ENCODE measurements at places on chromosomes 2 and 18.

- no peak for DNase-seq
Measured at GRCh38 chr2:75610671-75611070, 35.9 kb upstream of the MRPL19 start.

DNA sequence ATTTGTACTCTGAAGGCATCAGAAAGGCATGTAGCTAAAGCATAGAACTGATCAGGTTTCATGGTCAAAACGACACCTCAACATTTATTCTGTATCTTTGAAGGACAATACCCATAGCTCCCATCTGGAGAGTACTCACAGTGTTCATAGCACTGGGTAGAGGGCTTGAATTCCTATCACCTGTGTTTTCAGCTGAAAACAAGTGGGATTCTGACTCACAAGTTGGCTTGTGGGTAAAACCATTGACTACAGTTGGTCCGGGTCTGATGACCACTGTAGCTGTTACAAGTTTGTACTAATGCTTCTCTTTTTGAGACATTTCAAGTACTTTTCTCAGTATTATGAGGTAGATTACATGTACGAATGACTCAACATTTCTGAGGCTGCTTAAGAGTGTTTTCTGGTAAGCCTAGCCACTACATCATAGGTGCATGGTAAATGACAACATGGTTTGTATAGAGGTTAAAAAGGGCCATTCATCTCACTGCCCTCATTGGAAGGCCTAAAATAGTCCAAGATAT is 68.6 kb upstream of the PELI1 start:
- no peak for DNase-seq

DNA sequence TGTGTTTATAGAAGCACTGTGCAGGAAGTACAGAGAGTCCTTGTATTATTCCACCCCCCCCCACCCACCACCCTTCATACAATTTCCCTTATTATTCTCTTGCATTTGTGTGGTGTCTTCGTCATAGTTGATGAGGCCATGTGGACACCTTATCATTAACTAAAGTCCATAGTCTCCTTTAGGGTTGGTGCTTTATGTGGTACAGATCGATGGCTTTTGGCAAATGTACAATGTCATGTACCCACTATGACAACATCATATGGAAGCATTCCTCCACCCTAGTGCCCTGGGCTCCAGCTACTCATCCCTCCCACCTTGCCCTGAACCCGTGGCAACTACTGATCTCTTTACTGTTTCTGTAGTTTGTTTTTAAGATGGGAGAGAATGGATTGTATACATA is 93.8 kb upstream of the HDAC4 start:
- DNase-seq = no peak

DNA sequence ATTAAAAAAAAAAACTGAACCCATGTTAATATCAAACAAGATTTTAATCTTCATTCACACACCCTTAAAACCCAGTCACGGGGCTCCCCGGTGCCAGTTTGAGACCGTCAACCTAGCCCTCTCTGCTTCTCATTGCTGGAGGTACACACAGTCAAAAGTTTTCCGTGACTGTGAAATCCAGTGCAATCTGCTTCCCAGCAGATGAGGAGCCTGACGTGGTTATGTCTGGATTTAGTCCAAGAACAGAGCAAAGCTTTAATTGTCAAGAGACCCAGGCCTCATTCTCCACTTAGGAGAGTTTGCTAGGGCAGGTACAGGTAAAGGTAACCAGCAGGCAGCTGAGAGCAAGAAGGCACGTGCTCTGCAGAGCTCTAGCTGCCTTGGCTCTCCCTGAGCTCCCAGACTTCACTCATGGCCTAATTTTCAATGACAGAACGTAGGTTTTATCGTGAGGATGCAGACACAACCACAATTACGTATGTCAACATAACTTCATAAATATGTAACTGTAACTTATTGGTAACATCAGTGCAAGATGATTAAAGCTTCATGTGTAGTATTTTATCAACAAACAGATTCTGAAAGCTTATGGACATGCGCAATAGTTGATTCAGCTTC is 56.3 kb downstream of the SLC16A14 start:
- DNase-seq = no peak

GRCh38 chr2:121255358-121255757 is 29.6 kb downstream of the TFCP2L1 start:
- no peak for DNase-seq

- no peak for DNase-seq
Measured at GRCh38 chr2:179562330-179562885, 297.8 kb upstream of the SESTD1 start.

GRCh38 chr18:75475228-75475627 is 47.7 kb upstream of the SMIM21 start:
- no peak for DNase-seq

DNA sequence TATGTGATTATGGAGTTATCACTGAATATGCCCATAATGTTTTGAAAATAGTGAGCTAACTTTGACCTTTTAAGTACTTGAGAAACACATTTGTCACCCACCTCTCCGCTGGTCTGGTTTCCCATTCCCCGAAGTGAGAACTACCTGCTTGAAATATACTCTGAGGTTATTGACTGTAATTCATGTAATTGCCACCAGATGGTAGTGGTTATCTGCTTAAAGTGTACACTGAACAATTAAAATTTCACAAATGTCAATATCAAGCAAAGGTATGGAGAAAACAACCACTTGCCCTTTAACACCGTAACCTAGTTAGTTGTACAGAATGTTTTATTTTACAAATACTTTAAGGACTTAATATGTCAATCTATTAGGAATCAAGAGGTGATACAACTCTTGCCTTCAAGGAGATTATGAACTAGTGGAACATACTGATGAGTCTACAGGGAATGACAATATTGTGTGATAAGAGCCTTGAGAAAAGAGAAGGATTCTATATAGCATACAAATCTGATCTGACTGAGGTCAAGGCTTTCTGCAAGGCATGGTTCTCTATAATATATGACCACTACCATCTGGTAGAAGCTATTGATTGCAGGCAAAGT is 316.8 kb upstream of the KCNH7 start:
- DNase-seq = no peak

GRCh38 chr2:114128725-114129124 is 238.8 kb downstream of the ACTR3 start:
- no peak for DNase-seq

GRCh38 chr2:41152318-41152717 is 700.4 kb upstream of the SLC8A1 start:
- DNase-seq = no peak

- no peak for DNase-seq
Measured at GRCh38 chr2:240430595-240430994, 4.9 kb upstream of the GPC1 start.

- no peak for DNase-seq
Measured at GRCh38 chr2:18986046-18986445, 372.4 kb downstream of the OSR1 start.

DNA sequence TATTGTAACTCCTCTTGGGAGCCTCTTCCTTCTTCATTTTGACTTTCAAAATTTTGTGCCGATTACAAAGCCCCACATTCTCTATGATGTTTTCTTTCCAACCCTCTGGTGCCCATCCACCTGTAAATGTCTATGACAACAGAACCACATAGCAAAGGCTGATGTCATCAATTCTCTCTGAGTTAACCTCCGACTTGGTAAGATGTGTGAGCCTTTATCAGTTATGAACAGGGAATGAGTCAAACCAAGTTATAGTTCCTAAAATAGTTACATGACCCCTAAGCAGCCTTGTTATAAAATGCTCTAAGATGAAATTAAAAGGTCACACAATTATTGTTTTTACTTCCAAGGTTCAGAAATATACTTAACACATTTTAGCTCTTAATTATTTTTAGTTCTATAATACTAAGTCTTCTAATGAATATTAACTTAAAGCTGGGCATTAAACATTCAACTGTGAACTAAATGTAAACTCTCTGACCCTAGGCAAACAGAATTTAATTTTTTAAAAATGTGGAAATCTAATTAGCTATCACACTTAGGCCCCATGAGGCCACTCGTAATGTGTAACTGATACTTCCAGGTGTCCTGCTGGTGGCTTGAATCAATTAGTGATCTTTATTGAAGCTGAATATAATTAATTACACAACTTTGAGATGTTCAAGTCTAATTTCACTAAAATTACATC is 102.3 kb upstream of the CYRIA start:
- no peak for DNase-seq

GRCh38 chr2:241204490-241204889 is 16.0 kb downstream of the ANO7 start:
- no peak for DNase-seq

- no peak for DNase-seq
Measured at GRCh38 chr2:233107831-233108300, 47.7 kb downstream of the INPP5D start.

- DNase-seq = peak; percentile 11
Measured at GRCh38 chr2:156892467-156893281, 364.8 kb upstream of the GALNT5 start.

- DNase-seq = no peak
Measured at GRCh38 chr2:148565272-148565894, 79.2 kb upstream of the EPC2 start.

GRCh38 chr2:71282493-71282892 is 49.1 kb upstream of the ZNF638 start:
- no peak for DNase-seq

DNA sequence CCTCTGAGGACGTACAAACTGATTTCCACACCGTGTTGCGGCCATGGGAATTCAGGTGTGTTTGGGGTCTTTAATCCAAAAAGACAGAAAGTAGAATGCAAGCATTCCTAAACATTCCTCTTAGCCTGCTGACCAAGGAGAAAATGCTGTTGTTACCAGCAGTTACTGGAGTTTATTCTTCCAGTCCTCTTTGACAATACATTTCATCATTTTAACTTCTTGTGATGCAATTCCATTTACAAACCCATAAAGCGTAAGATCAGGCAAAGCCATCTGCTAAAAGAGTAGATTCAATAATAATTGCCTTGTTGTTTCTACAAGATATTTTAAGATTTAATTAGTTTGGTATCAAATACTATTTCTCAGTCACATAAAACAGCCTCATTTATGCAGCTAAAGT is 32.7 kb downstream of the SPIRE1 start:
- DNase-seq = no peak

- DNase-seq = no peak
Measured at GRCh38 chr2:235447210-235447609, 46.6 kb upstream of the AGAP1 start.

DNA sequence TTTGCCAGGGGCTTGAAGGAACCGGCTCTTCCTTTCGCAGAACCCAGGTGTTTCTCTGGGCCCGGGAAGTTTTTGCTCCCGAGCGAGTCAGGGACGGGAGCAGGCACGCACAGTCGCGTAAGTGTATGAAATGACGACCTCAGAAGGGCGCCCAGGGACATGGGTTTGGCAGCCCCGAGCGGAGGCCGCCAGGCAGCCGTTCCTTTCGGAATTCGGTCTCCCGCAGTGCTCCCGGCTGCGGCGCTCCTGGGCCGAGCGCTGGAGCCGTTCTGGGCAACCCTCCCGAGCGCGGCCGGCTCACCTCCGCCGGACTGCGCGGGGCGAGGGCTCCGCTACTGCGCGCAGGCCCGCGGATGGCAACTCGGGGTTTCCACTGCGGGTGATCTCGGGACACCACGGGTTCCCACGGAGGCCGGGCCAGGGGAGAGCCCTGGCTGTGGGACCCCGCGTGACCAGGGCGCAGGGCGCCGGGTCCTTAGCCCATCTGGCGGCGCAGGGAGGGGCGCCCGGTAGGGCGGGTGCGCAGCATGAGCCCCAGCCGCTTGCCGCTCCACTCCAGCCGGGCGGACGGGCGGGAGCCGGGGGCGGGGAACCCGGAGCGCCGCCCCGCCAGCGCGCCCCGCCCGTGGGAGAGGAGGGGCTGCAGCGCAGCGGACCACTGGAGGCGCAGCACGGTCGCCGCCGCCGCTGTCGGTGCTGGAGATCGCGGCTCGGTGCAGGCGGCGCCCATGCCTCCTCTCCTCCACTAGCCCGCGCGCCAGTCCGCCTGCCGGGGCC is at the start of gene OSBPL6:
TSS of gene OSBPL6 (plus strand) at position 690 of the 777 bp plus-strand sequence. CDS start 111,673 bp downstream, outside the sequence.
- DNase-seq = no peak

DNA sequence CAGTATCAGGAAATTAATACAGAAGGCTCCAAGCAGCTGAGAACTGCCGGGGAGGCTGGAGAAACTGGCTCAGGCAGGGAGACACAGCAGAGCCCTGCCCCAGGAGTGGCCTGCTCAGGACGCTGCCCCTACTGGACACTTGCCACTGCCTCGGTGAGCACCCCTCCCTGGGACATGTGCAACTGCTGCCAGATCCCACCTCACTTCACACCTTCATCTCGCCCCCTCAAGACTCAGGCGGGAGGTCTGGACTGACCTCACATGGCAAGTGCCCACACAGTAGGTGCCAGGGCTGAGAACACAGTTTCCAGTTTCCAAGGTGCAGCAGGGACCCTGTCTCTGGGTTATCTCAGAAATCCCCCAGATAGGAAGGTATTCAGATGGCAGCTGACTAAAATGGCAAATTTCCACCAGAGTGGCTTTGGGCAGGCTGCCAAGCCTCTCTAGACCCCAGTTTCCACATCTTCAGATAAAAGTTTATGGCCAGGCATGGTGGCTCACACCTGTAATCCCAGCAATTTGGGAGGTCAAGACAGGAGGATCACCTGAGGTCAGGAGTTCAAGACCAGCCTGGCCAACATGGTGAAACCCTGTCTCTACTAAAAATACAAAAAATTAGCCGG is 33.7 kb upstream of the LBH start:
- DNase-seq = no peak

DNA sequence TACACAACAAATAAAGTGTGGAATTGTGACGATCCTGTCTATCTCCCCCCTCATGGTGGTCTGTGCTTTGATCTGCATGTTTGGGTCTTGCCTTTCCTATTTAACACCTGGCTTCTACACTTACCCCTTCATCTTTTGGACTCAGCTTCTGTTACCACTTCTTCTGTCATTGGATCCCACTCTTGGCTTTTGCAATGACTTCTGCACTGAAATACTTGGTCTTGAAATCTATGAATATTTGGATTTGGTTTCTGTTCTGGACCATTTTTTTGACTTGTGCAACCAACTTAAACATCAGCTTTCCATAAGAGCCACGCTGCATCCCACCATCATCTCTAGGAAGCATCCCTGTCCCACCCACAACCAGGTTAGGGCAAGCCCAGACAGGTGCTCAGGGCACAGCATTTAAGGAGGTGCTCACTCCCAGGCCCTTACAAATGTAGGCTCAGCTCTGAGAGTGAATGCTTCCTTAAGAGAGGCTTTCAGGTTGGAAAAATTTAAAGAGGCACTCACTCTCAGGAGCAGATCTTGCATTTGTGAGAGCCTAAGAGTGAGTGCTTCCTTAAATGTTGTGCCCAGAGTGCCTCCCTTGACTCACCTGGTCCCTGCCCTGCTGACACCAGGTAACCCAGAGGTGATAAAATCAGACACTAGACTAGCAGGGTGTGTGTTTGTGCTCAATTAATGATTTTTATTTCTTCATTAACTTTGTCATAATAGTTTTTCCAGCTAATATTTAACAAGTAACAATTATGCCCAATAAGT is 124.5 kb upstream of the SH3BP4 start:
- no peak for DNase-seq

Measured in keratinocyte (primary cell).